Activated CD8-positive, alpha-beta memory T cell treated with anti-CD3 and anti-CD28 coated beads for 48 hours (primary cell): ENCODE measurements at places on chromosomes 7 and 10.

DNA sequence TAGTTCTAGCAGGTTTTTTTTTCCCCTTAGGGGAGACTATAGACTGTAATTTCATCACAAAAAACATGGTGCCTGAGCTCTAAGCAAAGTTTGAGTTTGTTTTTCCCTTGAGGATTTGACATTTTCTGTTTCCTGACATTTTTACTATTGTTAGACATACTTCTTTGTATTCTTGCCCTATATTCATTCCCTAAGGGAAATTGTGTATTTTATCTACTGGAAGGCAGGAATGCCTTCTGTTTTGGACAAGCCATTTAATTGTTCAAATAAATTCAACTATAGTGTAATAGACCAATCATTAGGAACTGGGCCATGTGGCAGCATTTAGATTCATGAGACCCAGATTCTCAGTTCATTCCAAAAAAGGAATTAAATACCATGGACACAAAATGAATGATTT is 335.0 kb downstream of the EXOC4 start:
- no peak for DNase-seq

GRCh38 chr10:74875966-74876365 is 49.6 kb downstream of the KAT6B start:
- no peak for DNase-seq

- DNase-seq = no peak
These were observed 94.0 kb downstream of the SLC37A3 start for GRCh38 chr7:140304191-140304799.

- no peak for DNase-seq
These were observed 61.7 kb downstream of the CACNB2 start for GRCh38 chr10:18201877-18202276.
